ENCODE measurements at places on chromosomes 5 and 9. TPM values are rescaled to one million over a fixed set of nuclear protein-coding genes. Genes with fewer than 3 reads are reported as not detected.

The KDM4C gene
- 27.2 TPM for polyA plus RNA-seq

The TSPAN17 gene
- 25.7 TPM for polyA plus RNA-seq

DNA sequence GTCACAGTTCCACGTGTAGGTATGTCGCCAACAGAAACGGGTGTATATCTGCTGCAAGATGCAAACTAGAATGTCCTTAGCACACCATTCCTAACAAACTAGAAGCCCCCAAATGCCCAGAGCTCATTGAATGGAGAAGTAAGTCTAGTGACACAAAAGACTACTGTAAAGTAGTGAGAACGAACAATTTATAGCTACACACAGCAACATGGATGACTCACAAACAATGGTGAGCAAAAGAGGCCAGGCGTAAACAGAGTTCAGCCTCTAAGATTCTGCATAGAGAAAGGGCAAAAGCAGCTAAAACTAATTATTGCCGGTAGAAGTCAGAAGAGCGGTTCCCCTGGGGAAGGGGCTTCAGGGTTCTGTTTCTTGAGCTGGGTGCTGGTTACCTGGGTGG lies 74.7 kb downstream of the AMBP start:
- DNase-seq: no peak

DNA sequence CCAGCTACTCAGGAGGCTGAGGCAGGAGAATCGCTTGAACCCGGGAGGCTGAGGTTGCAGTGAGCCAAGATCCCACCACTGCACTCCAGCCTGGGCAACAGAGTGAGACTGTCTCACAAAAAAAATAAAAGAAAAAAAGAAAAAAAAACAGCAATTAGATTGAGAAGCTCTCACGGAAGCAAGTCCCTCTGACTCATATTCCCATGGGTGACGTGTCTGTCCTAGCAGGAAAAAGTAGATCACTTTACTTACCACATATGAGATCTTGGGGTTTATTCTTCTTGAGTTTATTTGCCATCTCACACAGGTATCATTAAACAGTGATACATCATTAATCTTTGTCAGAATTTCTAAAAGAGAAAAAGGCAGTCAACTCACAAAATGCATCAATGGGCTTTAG lies 62.6 kb downstream of the SUSD1 start:
- DNase-seq: no peak

GRCh38 chr9:27367175-27367798 lies 70.3 kb upstream of the EQTN start:
- DNase-seq: no peak

GRCh38 chr5:151682240-151682639 lies 4.5 kb downstream of the SPARC start:
- no peak for DNase-seq

DNA sequence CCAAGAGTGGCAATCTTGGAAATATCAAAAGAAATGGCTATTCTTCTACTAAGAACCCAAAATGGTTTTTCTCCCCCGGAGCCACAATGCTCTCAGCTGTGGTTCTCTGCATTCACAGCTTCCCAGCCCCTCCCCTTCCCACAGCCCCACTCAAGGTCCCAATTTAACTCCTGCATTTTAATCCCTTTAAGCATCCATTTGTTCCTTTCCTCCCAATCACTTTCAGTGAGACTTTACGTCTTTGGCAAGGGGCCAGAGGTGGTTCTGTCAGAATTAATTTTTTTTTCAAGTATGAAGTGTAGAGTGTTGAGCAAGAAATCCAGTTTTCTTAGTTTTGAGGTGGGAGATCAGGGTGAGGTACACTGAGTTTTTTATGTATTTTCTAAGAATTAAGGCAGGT lies 256.9 kb downstream of the GLIS3 start:
- DNase-seq: no peak
